HFF-Myc (cell line): ENCODE measurements at places on chromosomes 6 and 20.

DNA sequence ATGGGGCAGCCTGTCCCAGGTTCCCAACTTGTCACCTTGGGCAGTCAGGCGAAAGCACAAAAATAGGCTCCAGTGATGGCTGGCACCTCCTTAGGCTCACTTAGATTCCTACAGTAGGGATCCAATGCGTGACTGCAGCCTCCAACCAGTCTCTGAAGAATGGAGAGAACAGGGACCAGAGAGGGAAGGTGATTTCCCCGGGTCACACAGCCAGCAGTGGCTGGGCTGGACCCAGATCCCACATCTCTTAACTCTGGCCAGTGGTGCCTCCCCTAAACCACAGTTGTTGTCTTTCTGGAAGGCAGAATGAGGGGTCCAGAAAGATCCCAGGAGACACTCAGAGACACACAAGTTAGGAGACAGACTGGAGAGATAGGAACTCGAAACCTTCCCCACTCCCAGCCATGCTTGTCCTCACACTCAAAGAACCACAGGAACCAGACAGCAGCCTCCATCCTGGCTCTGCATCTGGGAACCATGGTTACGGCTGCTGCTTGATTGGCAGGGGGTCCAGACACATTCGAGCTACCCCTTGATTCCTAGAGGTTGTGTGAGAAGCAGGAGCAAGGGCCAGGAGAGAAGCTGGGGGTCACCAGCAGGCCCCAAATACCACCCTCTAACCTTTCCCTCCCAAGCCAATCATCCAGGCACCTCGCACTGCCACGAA lies 33.1 kb upstream of the SIRPA start:
- no peak for DNase-seq

GRCh38 chr6:159929819-159930218 lies 39.0 kb downstream of the MAS1 start:
- no peak for DNase-seq

GRCh38 chr6:38760097-38760496 lies 45.0 kb downstream of the DNAH8 start:
- DNase-seq = no peak

- no peak for DNase-seq
These were observed 137.3 kb downstream of the HTR1B start for GRCh38 chr6:77326029-77326428.

DNA sequence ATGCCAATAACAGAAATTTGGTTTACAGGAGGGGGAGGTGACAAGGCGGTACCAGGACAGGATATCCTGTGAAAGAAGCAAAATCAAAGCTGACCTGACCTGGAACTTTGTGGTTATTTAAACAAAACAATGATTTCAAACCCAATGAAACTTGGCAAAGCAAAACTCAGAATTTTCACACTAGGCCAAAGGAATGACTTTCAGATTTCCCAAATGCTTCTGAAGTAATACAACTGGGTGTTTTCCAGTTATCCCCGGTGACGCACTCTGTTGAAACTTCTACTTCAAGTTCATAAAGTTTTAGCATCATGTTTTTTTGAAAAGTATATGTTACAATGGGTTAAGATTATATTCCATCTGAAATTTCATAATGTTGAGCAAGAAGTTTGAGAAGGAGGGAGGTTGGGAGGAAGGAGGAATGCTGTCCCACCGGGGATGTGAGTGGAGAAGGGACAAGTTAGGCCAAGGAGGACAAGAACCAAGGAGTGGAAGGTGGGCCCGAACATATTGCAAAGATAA lies 78.1 kb upstream of the TRAF3IP2 start:
- DNase-seq = no peak

GRCh38 chr6:34644716-34645115 lies 51.9 kb downstream of the ILRUN start:
- no peak for DNase-seq
